NCI-H510A (cell line): ENCODE measurements at places on chromosomes 13 and 19.

- no peak for DNase-seq
Measured at GRCh38 chr19:35079826-35080225, 35.8 kb upstream of the FXYD3 start.

- DNase-seq, result no peak
Measured at GRCh38 chr19:16585808-16586476, 13.7 kb upstream of the SLC35E1 start.

DNA sequence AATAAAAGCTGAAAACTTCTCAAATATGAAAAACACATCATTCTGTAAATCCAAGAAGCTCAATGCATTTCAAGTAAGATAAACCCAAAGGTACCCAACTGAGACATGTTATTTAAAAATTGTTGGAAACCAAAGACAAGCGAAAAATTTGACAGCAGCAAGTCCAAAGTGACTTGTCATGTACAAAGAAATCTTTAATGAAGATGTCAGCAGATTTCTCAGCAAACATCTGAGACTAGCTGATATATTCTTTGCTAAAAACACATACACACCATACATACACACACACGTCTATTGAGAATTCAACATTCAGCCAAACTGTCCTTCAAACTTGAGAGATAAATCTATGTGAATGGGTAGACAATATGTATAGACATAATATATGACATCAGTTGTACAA lies 5.7 kb upstream of the ZNF222 start:
- DNase-seq, result no peak

DNA sequence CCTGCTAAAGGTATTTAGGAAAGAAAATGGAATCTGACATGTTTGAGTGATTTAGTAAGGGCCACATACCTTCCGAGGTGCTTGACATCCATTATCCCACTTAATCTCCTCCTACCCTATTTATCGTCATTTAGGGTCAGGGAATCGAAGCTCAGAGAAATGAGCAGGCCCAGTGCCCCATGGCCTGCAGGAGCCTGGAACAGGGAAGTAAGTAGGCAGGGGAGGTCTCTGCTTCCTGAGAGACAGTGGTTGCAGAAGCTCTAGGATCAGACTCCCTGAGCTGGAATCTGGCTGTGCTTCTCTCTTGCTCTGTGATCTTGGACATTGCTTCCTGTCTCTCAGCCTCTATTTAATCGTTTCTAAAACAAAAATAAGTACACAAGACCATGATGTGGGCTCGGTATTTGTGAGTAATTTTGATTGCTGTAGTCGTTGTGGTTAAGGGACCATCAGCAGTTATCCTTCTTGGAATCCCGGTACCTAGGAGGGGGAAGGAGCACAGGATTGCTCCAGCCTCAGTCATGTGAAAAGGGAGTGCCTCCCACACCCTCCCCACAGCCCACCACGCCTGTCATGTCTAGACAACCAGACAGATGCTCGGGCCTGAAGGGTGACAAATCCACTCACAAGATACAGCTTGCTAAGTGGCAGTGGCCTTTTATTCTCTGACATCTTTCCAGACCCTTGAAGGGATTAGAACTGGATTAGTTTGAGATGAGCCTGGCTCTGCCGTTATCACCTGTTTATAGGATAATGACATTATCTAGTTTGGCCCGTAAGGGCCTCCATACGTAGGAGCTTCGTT lies 169.2 kb upstream of the TSHZ3 start:
- no peak for DNase-seq

- DNase-seq, result no peak
Measured at GRCh38 chr19:3304871-3305423, 61.4 kb upstream of the NFIC start.

DNA sequence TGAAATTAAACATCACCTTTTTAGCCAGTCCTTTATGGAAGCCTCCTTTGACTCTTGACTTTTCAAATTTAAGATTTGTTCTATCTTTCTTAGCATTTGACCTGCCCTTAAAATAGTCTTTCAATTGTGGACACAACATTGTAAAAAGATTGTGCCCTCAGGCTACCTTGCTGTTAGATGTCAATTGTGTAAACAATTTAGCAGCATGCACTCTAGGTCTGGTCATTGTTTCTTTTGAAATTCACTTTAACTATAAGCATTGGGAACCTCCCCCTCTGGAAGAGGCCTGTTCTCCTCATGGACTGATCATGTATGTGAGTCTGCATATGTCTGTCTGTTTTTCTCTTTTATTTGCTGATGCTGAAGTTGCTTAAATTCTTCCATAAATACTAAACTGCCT lies 31.5 kb upstream of the PABPC3 start:
- DNase-seq, result no peak

DNA sequence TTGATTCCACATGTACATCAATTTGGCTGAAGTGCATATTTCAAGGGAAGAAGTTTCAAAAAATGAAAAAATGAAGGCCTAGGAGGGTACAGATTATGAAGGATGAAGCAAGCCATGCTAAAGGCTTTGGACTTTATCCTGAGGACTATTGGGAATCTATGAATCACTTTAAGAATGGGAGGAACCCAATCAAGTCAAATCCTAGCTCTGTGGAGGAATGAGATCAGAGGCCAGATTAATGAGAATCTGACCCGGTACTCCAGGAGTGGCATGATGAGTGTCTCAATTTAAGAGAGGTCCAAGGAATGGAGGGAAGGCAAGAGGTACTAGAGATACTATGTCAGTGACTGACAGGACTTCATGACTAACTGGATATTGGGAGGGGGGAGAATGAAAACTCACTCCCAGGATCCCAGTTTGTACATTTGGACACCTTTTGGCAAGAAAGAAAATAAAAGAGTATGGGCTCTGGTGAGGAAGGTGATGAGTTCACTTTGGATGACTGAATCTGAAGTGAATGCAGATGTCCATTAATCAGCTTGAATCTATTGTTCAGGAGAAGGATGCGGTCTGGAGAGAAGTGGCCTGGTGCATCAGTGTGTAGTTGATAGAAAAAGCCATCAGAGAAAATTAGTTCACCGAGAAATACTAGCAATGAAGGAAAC lies 349.0 kb downstream of the EFNB2 start:
- DNase-seq, result no peak

DNA sequence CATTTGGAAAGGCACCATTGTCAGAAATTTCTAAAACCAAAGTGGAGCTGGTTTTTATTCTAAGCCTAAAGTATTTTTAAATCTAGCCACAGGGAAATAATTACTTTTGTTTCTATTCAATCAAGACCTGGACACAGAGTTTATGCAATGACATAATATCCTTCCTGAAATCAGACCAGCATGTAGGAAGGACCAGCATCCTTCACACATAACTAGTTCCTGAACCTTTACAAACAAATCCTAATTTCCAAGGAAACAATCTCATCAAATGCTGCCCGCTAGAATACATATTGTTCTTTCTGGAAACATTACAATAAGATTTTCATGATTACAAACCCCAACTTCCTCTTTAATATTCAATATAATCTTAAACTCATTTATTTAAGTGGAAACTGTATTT lies 1.5 kb downstream of the STARD13 start:
- DNase-seq, result no peak

DNA sequence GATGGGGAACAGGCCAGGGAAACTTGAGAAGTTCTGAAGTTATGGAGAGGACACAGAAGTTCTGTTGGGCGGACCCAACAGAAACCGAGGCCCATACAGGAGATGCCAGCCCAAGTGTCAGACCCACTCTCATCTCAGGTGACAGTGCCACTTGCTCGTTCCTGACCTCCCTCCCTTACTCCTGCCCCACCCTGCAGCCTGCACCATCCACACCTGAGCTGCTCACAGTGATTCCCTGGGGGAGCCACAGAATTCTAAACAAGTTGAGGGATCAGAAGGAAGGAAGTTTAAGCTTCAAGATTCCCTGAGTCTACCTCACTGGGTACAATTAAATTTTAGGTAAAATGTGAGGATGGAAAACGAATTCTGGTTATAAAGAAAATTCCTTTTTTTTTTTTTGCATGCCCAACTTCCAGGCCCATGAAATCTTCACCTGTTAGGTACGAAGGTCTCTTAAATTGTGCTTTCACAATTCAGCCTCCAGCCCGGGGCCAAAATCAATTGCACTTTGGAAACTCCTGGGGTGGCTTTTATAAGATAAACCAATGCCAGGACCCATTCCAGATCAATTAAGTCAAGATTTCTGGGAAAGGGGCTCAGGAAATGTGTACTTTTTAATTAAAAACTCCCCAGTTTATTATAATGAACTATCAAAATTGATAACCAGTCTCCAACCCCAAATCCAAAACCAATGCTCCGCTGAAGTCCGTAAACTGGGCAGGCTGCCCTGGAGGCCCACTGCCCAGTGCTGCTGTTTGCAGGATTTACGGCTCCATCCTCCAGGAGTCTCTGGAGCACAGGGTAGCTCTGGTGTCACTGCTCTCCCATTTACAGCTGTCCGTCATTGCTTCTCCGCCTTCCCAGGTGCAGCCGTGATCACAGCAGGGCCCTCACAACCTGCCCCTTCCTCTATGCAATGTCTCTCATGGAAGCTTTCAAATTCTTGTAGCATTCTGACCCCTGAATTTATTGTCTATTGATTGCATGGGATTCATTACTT lies 643.5 kb downstream of the UQCRFS1 start:
- no peak for DNase-seq

- no peak for DNase-seq
Measured at GRCh38 chr13:101523154-101524131, 71.0 kb downstream of the ITGBL1 start.

DNA sequence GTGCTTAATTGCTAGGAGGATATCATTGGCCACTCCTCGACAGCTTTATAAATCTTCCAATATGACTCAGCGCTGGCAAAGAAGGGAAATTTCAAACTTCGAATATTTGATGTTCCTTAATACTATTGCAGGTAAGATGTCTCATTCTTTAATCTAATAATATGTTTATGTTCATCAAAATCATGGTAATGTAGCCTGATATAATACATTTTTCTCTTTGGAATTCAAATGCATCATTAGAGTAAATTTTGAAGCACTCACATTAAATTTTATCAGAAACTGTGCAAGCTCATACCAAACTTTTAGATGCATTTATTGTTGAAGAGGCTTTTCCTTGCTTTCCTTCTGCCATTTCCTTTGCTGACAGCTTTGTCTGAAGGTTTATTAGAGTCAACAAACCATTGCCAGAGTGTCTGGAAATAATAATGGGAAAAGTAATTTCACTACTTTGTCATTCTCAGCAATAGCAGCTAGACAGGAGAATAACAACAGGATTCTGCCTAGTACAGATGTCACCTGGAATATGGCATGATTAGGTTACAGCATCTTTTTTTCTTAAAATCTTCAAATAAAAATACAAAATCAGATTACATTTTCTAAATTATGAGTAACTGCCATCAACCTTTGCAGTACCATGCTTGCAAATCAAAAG lies 78.6 kb upstream of the MAB21L1 start:
- DNase-seq, result no peak

DNA sequence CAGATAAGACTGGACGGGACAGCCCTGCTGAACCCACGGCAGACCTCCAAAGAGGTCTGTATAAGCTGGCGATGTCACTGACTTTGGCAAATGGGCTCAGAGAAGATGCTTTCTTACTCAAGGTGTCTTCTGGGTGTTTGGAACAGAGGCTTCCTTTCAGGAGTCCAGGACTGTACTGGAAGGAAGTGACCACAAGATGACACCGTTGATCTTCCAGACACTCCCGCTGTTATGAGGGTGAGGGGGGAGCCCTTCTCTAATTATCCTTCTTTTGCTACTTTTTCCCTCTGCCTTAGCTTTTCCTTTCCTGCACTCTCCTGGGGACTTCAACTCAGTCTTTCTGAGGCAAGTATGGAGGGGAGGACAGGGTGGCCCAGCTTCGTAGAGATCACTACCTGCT lies 65.2 kb upstream of the ZNF599 start:
- DNase-seq, result no peak

GRCh38 chr19:29974701-29975100 lies 32.7 kb downstream of the URI1 start:
- no peak for DNase-seq

DNA sequence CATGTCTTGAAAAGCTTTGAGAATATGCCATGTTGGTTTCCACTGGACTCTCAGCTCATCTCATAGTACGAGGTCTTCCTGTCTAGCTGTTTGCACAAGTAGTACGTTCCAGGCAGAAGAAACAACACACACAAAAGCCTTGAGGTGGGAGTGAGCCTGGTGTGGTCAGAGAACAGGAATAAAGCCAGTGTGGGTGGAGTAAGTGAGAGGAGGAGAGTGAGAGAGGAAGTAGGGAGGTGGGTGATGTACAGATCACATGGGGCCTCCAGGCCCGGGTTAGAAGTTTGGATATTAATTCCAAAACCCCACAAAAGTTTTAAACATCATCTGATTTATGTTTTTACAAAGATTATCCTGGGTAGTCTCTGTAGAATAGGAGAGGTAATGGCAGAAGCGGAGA lies 230.6 kb downstream of the MTUS2 start:
- no peak for DNase-seq

GRCh38 chr13:114154476-114154875 lies 22.1 kb upstream of the RASA3 start:
- no peak for DNase-seq

- DNase-seq, result no peak
Measured at GRCh38 chr19:7921967-7922835, 2.1 kb downstream of the SNAPC2 start.

- no peak for DNase-seq
Measured at GRCh38 chr13:106038752-106039151, 496.7 kb downstream of the EFNB2 start.

GRCh38 chr19:3440082-3440481 lies 40.2 kb downstream of the SMIM24 start:
- DNase-seq, result no peak

GRCh38 chr13:78594456-78594975 lies 8.8 kb downstream of the POU4F1 start:
- DNase-seq, result no peak

- no peak for DNase-seq
Measured at GRCh38 chr19:31330761-31331160, 18.5 kb downstream of the TSHZ3 start.

- DNase-seq, result no peak
Measured at GRCh38 chr13:24207841-24208667, 47.5 kb downstream of the SPATA13 start.

DNA sequence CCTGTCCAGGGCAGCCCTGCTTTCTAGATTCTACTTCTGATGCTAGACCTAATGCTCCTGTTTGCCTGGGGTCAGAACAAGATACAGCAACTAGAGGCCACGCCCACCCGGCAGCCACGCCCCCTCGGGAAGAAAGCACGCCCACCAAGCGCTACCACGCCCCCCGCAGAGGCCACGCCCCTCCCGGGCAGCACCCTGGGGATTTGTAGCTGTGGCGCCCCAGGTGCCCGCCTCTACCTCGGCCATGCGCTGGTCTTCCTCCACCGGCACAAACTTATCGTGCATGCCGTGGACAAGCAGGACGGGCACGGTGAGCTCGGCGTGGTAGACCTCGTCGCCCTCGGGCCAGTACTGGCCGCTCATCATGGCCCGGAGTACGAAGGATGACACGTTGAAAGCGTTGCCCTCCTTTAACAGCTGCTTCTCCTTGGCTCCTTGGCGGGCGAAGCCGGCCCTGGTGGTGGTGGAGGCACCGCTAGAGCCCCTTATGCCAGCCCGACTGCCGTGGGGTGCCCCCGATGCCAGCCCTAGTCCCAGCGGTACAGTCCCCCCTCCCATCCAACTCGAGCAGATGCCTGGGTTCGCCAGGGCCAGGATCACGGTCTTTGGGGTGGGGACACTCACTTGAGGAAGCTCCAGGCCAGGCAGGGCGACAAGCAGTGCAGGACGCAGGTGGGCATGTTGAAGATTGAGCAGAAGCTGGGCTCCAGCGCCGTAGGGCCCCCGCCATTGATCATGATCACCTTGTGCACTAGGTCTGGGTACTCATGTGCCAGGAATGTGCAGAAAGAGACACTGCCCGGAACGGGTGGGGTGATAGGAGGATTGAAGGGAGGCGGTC lies 9.0 kb downstream of the ABHD8 start:
- DNase-seq, result no peak
